ENCODE measurements at places on chromosomes 2 and 18. TPM values are rescaled to one million over a fixed set of nuclear protein-coding genes. Genes with fewer than 3 reads are reported as not detected.

Gene OTX1
- total RNA-seq = 2.9 TPM

Gene PSTPIP2
- total RNA-seq = 21.1 TPM

Gene CHRNG
- total RNA-seq = not detected

Gene MROH2A
- not detected for total RNA-seq

Gene C2orf80
- total RNA-seq = not detected

Data from hair follicular keratinocyte (primary cell).